CD8-positive, alpha-beta memory T cell (primary cell): ENCODE measurements at places on chromosomes 3 and 15.
A peak's percentile ranks its signal among the peaks of the same experiment; 100 is the strongest.

DNA sequence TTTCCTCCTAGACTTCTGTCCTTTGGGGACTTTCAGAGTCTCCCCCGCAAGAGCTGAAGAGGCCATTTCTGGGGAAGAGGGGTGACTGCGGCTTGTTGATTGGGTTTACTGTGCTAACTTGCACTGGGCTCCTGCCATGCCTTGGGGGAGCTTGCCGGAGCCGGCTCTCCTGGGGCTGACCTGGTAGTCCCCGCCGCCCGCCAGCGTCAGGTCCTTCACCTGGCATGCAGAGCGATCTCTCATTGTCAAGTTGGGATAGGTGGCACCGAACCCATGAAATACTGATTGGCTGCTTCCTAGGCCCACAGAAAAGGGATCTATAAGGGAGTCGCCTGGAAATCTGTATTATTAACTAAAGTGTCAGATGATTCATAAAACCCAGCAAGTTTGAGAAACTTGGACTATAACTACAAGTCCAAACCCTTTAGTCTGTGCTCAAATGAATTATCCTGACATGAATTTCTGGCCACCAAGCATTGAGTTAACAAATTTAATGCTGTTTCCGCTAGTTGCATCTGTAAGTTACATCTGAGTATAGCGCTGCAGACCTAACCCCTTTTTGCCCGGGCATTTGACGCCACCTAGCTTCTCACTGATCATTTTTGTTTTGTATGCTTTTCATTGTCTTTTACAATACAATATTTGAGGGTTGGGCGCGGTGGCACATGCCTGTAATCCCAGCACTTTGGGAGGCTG lies 607 bp upstream of the IMP3 start:
- DNase-seq: peak; percentile 68

DNA sequence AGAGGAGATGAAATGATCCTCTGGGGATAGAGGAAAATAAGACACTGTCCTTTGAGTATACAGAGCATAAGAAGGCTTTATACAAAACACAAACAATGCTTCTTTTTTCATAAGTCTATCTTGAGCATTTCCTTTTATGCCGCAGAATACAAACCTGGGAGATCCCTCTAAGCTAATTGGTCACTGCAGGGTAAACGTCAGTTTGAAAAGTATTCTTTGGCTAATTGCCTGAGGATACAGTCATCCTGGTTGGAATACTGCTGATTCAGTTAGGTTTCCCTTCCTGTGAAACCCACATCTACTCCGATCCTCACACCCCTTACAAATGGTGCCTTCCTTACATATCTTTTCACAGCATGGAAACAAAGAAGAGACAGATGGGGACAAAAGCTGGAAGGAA lies 10.6 kb downstream of the WNT5A start:
- DNase-seq: no peak

DNA sequence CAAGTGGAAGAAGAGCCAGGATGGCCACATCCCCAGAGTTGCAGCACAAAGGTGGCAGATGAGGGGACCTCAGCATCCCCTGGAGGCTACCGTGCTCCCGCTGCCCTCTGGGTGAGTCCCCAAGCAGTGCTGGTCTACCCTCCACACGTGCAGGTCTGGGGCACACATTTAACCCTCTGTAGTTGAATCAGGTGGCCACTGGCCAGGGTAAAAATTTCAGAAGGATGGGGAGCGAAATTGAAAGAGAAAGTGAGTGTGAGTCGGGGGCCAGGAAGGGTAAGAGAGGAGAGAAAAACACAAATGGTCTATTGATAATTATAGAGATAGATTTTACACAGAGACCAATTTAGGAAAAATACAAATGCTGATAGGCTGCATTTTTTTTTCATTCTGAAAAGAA lies 139.5 kb upstream of the EIF1B start:
- no peak for DNase-seq

GRCh38 chr3:82276992-82277391 lies 515.5 kb upstream of the GBE1 start:
- no peak for DNase-seq

DNA sequence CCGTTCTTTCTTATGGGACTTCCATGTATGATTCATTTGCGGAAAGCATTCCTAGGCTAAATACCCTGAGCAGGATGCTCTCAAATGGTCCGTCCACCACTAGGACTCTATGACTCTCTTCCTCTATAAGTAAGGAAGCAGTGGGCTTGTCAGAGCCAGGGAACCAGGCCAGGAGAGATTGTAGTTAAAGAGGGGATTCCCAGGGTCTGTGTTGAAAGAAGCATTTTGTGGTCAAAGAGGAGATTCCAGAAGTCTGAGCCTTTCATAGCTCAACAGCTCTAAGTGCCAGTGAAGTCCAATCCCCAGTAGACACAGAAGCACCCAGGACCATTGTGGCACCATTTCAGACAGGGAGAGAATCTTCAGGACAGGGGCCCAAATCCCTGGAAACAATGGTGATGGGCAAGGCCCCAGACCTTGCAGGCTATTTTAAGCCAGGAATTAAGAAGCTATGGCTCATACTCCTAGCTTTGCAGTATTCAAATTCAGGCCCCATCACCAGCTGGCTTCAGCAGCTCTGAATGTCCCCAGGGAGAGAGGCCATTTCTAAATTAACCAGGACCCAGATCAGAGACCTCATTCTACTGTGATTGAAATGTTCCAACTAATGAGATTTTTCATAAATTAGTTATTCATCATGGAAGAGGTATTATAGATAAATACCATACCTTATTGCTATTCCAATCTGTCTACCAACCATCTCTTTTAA lies 81.7 kb downstream of the CD47 start:
- DNase-seq: no peak

DNA sequence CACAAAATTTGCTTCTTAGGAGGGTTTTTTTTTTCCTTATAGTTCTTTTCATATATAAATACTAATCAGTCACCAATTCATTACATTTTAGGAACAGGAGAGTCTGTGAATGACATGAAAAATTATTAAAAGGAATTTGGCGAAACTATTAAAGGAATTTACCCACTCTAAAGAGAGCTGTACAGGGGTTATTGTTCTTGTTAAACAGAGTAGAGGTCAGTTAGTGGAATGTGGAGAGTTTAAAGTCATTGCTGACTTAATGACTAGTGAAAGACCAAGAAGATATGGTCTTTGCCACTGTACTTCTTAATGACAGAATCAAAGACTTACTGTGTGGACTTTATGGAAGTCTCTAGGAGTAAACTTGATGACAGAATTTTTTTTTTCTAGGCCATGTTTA lies 333.6 kb upstream of the C2CD4B start:
- DNase-seq: no peak

GRCh38 chr15:49248291-49248690 lies 78.2 kb downstream of the GALK2 start:
- DNase-seq: no peak

DNA sequence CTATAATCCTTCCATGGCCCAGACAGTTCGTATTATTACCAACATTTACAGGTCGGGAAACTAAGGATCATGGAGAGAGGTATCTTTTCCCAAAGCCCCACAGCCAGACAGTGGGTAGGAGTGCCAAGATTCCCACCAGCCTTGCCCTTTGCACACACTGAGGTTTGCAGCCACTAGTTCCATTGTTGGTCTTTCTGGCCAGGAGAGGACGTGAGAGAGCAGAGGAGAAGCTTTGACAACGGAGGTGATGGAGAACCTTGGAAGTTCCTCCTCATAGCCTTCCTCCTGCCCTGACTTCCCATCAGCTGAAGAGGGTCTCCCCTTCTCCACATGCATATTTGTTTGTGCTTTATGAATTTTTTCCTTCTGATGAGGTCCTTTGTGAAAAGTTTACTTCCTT lies 50.5 kb upstream of the PLCL2 start:
- DNase-seq: no peak

DNA sequence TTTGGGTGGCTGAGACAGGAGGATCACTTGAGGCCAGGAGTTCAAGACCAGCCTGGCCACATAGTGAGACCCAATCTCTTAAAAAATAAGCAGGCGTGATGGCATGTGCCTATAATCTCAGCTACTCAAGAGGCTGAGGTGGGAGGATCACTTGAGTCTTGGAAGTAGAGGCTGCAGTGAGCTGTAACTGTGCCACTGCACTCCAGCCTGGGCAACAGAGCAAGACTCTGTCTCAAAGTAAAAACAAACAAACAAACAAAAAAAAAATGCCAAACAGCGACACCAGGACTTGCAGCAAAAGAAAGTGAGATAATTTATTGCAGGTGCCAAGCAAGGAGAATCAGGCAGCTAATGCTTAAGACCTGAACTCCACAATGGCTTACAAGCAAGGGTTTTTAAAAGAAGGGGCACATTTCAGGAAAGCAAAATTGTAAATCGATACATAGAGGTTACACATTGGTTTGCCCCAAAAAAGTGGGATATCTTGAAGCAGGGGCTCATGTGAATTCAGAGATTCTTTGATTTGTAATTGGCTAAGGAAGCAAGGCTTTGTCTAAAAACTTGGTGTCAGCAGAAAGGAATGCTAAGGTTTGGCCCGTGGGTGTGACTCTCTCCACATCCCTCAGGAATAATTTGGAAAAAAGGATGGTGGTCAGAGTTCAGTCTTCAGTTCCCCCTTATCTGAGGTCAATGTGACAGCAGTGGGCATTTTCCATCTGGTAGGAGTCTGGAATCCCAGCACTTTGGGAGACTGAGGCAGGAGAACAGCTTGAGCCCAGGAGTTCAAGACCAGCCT lies 5.2 kb upstream of the MPI start:
- no peak for DNase-seq

GRCh38 chr3:101814835-101815234 lies 34.5 kb upstream of the NFKBIZ start:
- no peak for DNase-seq

DNA sequence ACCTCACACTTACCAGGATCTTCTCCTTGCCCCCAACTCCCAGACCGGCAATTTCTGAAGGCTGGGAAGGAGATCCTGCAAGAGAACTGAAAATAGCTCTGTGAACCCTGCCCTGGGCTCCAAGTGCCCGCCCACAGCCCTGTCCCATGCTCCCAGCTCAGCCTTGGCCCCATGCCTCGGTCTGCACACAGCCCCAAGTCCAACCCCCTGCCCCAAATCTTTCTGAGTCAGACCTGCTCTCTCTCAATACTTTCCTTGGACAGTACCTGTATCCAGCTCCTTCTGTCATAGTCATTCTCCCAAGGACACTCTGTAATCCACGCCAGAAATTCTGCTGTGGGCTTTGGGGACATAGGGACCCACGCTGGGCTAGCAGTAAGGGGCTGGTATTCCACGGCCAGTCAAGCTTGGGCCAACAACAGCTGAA lies 6.3 kb upstream of the SMAD3 start:
- DNase-seq: no peak

- no peak for DNase-seq
These were observed 181.7 kb upstream of the SYNPR start for GRCh38 chr3:63096248-63097058.

- DNase-seq: no peak
These were observed 80.8 kb downstream of the MOBP start for GRCh38 chr3:39548282-39548681.

DNA sequence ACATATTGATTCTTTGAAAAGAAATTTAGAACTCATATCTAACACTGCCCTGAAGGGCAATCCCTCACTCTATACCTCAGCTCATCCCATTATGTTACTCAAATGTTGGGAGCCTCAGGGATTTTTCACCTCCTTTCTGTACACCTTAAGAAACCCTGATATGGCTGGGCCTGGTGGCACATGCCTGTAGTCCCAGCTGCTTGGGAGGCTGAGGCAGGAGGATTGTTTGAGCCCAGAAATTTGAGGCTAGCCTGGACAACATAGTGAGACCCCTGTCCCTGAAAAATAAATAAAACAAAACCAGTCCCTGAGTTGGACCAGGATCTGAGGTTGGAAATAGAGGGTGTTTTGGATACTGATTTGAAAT lies 27.6 kb downstream of the NDUFB4 start:
- DNase-seq: no peak

DNA sequence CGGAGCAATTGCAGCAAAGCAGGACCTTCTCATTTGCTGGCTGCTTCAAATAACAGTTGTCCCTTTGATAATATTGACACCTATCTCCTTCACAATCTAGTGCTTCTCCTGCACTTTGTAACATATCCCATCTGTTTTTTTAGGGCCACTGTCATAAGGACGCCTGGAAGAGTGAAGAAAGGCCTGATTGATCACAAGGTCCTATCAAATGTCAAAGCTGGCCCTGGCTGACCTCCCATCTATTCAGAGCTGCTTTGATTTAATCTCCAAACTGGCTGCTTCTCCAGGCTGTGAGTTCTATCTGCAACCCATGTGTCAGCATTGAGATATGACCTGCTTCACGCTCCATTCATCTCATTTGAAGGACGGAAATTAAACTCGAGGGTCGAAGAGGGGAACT lies 601.2 kb upstream of the KCNMB2 start:
- no peak for DNase-seq

DNA sequence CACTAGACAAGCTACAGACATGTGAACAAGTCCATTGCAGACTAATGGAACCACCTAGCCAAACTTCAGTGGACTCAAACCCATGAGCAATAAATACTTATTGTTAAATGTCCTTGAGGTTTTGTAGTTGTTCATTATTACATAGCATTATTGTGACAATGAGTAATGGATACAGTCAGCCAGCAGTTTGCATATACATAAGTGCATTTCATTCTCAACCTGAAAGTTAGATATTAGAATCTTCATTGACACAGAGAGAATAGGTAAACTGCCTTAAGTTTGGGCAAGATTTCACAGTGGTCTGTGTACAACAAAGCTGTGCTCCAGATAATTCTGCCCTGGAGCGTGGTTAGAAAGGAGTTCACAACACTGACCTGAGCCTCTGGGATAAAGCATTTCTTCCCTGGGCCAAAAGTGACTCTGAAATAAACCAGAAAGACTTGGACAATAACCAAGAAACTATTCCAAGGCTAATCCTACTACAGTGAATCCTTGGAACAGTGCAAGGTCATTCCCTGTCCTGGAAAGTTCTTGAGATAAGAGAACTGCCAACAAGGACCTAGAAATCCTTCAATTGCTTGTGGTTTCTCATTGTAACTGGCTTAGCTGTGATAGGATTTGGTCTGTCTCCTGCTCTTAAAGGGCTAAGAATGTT lies 225.5 kb upstream of the STT3B start:
- no peak for DNase-seq

GRCh38 chr15:31102374-31103342 lies 1.1 kb upstream of the TRPM1 start:
- DNase-seq: no peak

GRCh38 chr3:126354776-126355175 lies 2.4 kb downstream of the KLF15 start:
- peak; percentile 26 for DNase-seq

GRCh38 chr3:151394611-151395010 lies 10.1 kb upstream of the P2RY12 start:
- no peak for DNase-seq

DNA sequence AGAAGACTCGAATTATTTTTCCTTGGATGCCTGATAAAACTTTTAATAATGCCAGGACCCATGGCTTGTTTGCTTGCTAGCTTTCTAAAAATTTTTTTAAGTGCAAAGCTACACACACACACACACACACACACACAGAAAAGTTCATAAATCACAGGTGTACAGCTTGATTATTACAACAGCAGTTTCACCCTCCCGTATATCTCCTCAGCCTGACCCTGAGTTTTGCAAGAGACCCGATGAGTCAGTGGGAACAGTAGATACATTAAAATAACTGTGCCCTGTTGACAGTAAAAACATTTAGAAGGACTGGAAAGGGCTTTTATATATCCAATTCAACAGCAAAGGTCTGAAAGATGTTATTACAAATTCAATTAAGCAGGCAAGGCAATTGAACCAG lies 46.7 kb downstream of the EMC4 start:
- DNase-seq: no peak

GRCh38 chr15:78691851-78692421 lies 50.9 kb upstream of the CHRNB4 start:
- DNase-seq: no peak

GRCh38 chr3:39590806-39591205 lies 123.3 kb downstream of the MOBP start:
- DNase-seq: no peak
